GM19239 (cell line): ENCODE measurements at places on chromosomes 11 and 22.

- no peak for DNase-seq
These were observed 691.4 kb downstream of the BRD1 start for GRCh38 chr22:49136041-49136815.

DNA sequence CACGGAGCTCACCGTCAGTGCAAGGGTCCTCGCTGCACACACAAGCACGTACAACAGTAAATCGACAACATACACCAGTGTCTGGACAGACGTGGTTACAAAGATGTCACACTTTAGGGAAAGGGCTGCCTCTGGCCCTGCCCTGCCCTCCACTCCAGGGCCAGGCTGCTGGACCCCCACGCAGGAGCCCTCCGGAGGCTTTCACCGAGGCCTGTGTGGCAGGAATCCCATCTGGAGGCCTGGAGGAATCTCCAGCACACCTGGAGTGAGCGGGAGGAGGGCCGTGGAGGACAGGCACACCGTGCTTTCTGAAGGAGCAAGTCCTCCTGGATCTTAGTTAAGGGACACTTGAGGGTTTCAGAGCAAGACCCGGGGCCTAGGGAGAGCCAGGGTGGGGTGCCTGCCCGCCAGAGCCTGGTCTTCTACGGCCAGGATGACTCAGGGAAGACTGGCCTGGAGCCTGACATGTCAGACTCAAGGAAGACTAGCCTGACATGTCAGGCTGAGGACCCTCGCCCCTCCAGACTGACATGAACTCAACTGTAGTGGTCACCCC is 2.1 kb upstream of the PIM3 start:
- no peak for DNase-seq

GRCh38 chr11:1192741-1193325 is 30.0 kb upstream of the MUC5B start:
- DNase-seq, result no peak

DNA sequence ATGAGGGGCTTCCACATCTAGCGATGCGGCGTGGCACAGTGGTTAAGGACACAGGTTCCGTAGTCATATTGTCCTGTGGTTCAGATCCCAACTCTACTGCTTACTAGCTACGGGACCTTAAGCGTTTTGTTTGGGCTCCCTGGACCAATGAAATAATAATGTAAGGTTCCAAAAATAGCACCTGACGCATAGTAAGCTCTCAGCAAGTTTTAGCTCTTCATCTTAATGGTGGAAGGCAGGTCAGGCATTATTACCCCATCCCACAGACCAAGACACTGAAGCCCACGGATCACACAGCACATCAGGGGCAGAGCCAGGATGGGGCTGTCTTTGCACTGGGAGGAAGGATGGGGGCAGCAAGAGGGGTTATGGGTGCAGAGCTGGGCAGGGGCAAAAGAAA is 13.0 kb downstream of the DNAJB13 start:
- DNase-seq, result no peak

DNA sequence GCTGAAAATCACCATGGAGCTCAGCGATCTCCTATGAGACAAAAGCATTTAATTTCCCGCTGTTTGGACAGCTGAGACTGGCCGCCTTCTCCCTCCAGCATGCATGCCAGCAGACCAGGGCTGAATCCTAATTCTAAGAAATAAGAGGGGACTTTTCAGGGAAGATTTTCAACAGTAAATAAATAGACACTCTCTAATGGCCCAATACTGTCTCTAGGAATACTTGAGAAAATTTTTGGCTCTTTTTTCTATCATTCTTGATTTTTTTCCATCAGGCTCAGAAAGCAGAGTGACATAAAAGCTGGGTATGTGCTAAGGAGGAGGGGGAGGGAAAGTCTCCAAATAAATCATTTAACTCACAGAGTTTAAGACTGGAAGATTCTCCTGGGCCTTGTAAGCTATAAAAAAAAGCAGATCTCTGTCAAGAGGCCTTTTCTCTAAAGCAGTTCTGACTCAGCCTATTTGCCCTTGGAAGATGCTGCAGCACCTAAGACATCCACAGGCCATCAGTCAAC is 17.6 kb upstream of the SPON1 start:
- DNase-seq, result no peak

GRCh38 chr11:37630866-37631265 is 1032.8 kb upstream of the RAG2 start:
- DNase-seq, result no peak

DNA sequence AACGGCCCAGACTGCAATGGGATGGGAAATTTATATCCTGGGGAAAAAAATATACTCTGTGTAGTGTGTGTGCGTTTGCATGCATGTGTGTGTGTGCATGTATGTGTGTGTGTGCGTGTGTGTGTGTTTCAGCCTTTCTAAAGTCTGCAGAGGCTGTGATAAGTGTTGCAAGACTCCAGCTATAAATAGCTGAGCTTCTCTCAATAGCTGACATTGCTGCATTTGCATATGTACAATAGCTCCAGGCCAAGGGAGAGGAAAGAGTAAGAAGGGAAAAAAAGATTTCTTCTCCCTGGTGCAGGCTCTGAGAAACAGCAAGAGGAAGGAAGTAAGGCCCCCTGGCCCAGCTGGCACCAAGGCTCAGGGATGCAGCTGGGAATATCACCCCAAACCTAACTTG is 483.0 kb downstream of the MN1 start:
- no peak for DNase-seq

DNA sequence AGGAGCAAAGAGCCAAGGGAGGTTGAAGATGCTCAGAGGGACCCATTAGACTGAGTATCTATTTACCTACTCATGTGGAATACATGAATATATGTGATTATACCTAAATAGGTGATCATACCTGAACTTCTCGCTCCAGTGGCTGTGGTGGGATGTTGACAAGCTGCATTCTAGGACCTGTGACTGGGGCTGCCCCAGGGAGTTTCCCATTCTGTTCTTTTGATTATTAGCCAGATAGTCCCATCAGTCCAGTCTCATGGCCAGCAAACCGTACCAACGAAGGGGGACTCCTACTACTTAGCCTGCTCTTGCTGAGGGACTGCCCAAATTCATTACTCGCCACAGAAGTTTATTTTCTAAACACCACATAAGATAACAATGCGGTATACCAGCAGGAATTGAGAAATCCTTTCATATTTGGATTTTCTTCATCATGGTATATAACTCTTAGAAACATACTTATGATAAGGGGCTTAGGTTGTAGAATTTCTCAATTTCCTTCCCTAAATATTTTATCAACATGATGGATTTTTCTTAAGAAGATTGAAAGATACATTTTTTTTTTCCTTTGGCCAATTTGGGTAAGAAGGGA is 273.9 kb downstream of the NTM start:
- DNase-seq, result no peak

GRCh38 chr11:118887206-118887605 is 3.5 kb downstream of the CXCR5 start:
- DNase-seq, result no peak

- DNase-seq, result no peak
These were observed 104.6 kb downstream of the SIK3 start for GRCh38 chr11:116993599-116993998.

DNA sequence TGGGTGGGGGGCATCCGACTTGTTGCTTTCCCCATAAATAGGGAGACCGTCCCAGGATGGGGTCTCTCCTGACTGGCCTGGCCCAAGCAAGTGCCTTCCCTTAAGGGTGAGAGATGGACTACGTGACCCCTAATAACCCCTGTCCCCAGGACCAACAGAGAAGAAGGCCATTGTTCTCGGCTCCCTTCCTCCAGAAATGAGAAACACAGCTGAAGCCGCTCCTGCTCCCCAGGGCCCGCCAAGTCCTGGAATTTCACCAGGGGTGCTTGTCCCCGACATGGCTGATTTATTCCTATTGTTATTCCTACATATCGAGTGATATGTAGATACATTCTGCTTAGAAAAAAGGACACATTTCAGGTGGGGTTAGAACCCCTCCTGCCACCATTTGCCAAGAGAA is 100.8 kb downstream of the TP53I11 start:
- no peak for DNase-seq

DNA sequence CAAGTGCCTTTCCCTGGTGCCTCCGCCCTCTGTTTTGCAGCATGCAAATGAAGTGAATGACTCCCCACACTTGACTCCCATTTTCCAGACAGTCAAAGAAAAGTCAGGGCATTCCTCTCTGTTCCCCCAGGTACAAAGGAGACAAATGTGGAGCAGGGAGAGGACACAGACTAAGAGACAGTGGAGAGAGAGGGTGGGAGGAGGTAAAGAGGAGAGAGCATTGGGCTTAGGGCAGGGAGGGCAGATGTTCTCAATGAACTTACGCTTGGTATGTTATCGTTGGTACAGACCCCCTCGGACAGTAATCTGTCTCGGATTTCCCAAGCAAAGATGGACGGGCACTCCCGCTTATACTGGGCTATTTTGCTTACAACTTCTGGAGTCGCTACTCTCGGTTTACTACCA is 9.8 kb downstream of the PAX6 start:
- DNase-seq, result no peak

GRCh38 chr22:29992341-29993275 is 87.7 kb upstream of the HORMAD2 start:
- no peak for DNase-seq

GRCh38 chr22:17767233-17768065 is 6.8 kb downstream of the BID start:
- DNase-seq, result peak; percentile 66

GRCh38 chr11:126145954-126146353 is 65.5 kb downstream of the RPUSD4 start:
- DNase-seq, result no peak

- DNase-seq, result no peak
These were observed 8.7 kb upstream of the EFCAB6 start for GRCh38 chr22:43820651-43821305.

DNA sequence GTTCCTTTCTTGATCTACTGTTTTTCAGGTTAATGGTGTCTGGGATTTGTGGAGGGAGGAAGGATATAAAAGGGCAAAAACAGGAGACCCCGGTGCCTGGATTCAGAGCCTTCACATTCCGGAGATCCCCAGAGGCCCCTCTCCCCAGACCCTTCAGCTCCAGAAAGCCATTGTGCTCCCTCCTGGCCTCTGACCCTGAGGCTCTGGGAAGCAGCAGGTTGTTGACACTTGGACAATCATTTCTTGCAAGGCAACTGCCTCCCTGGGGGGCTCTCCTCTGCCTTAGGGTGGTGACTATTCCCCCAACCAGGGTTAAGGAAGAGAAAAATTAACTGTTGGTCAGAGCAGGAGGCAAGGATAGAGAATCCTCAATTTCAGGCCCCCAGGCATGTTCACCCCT is 86.9 kb upstream of the NNMT start:
- no peak for DNase-seq

- DNase-seq, result no peak
These were observed 126.5 kb downstream of the PARVA start for GRCh38 chr11:12503886-12504285.

DNA sequence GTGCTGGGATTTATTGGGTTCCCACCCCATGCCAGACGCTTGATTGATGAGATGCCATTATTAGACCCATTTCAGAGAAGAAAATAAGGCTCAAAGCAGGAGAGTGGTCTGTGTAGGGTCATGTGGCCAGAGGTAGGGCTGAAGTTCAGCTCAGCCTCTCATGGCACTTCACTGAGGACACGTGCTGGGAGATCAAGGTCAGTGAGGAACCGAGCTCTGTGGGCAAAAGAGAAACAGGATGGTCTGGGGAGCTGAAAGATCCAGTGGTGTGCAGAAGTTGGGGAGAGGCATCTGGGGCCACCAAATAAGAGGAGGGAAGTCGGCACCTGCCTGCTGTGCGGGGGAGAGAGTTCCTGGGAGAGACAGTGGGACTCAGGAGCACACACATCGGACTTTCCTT is 19.6 kb downstream of the RHOD start:
- DNase-seq, result no peak

DNA sequence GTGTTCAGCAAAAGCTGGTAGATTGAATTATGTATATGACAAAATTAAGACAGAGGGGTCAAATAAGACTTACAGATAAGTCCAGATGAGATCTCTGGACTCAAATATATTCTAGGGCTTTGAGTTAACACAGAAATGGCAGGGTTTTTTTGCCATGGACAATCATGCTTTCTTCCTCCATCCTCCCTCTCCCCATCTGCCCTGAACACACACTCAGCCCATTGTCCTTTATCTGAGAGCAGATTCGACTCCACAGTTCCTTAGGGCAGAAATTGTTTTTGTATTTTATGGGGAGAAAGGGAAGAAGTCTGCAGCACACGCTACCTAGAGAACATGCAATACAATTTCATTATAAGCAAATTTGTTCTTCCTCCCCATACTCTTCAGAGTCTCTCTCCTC is 86.8 kb downstream of the SLC1A2 start:
- DNase-seq, result no peak

DNA sequence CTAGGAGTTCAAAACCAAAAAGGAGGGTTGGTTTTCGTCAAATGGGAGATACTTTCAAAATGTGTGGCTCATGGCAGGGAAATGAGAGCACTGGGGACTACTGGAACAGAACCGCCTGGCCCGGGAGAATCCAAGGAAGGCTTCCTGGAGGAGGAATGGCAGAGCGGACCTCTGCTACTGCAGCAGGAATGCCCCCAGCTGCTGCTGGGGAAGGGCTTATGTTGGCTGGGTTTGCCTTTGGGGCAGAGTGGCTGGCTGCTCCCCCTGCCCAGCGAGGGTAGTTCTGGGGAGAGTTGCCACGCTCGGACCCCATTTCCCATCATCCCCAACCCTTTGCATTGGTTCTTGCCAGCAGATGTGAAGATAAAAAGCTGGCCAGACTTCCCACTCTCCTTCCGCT is 10.6 kb upstream of the APOBEC3A start:
- no peak for DNase-seq

DNA sequence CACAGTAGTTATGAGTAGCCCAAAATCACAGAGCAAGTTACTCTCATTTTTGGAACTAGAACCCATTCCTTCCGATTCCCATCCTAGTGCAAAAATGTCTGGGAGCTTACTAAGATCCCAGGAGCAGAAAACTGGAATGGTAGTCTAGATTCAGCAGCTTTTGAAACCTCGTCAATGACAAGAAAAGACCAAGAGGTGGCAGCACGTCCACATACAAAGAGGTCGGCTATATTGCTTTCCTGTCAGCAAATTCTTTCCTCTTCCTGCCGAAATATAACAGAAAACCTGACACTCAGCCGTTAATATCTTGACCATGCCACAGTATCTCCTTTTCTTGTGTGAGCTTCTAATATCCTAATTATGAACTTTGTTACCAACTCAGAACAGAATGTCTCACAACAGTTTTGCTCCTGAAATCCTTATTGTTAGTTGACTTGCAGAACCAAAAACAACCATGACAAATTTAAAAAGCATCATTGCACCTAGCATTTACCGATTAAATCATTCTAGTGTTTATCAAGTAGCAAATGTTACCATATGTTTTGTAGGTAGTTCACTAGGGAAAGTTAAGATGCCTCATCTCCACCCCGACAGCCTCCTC is 92.8 kb upstream of the OR9G4 start:
- DNase-seq, result peak; percentile 4

GRCh38 chr11:65945941-65946558 is 770 bp downstream of the TSGA10IP start:
- no peak for DNase-seq

DNA sequence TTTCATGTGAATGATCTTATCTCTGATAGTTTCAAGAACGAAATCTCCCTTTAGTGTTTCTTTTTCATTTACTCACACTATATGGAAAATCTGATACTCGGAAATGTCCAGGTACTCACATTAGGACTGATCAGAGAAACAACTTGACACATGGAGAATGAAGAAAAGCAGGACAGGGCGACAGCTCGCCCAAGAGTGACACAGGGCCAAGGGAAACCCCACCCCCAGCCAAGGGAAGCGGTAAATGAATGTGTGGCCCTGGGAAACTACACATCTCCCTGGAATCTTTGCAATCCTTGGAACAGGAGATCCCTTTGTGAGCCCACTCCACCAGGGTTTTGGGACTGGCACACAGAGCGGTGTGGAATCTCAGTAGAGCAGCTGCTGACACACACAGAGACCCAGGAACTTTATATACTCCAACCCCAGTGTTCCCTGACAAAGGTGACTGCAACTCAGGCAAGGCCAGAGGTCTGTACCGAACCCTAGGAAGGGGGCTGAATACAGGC is 303.7 kb upstream of the ARHGAP42 start:
- DNase-seq, result no peak
